Right kidney (tissue), 9 donors: ENCODE measurements at places on chromosomes 12 and 14.

- no peak for DNase-seq
These were observed 24.7 kb downstream of the HNRNPC start for GRCh38 chr14:21244544-21244943.

- DNase-seq, result no peak
These were observed 2.3 kb downstream of the LTBP2 start for GRCh38 chr14:74609721-74610120.

DNA sequence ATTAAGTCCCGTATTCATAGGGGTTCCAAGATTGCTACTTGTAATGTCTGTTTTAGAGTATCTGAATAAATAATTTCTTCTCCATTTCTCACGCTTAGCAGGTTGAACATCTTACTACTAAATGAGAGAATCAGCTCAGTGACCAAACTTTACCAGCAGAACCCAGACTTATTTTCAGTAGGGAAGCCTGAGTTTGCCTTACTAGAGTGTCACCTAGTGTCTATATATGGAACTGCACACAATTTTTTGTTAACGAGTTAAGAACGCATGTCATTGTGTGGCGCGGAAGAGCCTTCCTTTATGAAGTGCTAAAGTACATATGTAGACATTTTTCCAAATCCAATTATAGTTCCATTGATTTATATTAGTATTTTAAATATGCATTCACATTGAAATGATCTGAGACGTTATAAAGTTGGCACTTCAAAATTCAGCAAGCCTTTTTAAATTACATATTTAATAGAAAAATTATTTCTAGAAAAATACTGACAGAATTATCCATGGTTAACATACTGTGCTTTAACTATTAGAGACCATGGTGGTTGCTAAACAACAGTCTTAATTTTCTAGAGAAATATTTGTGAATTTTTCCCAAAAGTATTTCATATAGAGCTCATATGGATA, 88.3 kb downstream of the RPS29 start:
- DNase-seq, result no peak

DNA sequence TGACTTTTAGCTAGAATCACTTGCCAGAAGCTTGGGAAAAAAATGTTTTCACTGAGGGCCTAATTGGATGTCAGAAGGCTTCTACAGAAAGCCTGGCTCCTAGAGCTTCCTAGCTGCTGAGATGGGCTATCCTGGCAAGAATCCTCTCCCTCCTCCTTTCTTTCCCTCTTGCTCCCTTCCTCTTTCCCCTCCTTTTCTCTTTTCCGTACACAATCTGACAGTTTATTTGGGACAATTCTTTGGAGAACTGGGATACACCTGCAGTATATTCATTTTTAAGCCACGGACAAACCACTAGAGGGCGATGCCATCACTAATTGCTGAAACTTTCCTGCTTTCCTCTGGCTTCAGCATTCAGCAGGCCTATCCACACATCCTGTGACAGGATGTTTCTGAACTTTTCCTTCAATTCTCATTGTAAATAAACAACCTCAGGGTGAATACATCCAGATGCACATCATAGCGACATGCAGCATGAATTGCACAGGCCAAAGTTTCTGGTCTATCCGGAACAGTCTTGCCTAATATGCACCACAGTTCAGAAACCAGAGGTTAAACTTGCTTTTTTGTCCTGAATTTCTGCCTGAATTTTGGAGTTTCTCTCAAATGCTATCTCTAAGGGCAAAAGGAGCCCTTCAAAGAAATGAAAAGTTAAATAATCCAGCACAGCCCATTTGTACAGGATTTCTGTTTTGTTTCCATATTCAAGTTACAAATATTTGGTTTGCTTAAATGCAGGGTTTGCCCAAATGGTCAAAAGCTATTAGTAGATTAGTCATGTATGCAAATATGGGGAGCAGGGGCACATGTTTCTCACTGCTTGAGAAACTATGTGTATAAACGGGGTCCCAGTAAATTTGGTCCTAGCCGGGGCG, 142.8 kb downstream of the PAWR start:
- peak; percentile 49 for DNase-seq

GRCh38 chr14:69268223-69268622, 8.3 kb downstream of the GALNT16 start:
- DNase-seq, result no peak

DNA sequence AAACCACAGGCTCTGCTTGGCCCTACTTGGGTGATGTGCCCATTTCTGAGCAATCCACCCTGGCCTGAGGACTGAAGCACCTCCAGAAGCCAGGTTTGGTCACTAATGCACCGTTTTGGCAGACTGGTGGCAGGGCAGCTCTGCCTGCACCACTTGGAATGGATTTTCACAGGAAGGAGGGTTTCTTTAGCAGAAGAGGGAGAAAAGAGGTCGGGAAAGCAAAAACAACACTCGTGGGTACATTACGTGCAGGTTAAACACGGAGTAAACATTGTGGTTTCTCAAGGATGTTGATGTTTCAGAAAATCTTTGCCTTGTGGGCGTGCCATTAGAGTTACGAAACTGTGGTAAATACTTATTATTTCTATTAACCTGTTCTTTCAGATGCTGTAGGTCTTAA, 70.8 kb downstream of the KCNA5 start:
- no peak for DNase-seq

- no peak for DNase-seq
These were observed 447.9 kb upstream of the TMEM132C start for GRCh38 chr12:127819056-127819455.

GRCh38 chr14:78737601-78738000, 567.4 kb downstream of the NRXN3 start:
- DNase-seq, result no peak

- DNase-seq, result no peak
These were observed 50.4 kb upstream of the AMN start for GRCh38 chr14:102872020-102872419.

DNA sequence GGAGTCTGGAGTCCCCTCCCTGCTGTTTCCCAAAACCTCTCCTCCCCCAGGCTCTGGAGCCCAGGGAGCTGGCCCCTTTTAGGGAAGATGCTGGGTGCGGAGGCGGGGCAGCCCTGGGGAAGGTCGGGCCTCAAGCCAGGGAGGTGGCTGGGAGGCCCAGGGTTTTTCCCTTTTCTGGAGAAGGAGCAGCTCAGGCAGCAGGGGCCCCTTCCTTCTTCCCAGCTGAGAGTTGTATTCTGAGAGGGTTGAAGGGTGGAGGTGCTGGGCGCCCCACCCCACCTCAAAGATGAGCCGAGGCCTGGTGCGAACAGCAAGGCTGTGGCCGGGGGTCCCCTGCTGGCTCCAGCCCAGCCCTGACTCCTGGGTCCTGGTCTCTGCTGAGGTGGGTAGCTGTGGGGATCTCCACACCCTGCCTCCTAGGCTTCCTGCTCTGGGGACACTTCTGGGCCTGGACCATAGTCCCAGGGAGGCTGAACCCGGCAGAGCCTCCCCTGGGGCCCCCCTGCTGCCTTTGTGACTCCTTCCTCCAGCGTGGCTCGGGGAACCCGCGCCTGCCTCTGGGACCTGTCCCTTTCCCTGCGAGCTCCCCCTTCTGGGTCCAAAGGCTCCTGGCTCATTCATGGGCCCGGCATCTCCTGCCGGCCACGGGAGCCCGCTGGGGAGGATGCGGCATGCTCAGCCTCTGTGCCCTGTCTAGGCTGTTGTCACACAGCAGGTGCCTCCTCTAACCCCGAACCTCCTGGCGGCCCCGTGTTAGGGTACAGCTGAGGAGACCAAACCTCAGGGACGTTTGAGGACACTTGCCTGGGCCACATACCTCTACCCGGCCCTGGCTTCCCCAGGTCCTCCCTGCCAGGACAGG, 4.4 kb downstream of the TRMT61A start:
- no peak for DNase-seq

DNA sequence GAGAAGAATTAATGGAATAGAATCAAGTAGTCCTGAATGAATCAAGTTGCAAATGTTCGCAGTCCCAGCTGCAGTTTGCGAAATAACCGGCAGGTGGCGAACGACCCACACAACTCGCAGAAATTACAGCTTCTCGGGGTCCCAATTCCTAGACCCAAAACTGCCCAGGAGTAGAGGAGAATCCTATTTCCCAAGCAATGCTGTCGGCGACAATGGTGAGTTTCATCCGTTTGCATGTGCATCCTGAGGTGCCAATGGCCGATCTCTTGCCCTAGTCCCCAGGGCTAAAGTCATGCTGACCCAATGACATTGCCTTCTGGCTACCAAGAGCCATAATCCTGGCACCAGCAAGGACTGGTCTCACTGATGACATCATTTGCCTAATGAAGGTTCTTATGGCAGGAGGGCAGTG, 8.5 kb upstream of the ASCL1 start:
- DNase-seq, result no peak

GRCh38 chr14:56121816-56122215, 3.6 kb downstream of the PELI2 start:
- DNase-seq, result no peak

DNA sequence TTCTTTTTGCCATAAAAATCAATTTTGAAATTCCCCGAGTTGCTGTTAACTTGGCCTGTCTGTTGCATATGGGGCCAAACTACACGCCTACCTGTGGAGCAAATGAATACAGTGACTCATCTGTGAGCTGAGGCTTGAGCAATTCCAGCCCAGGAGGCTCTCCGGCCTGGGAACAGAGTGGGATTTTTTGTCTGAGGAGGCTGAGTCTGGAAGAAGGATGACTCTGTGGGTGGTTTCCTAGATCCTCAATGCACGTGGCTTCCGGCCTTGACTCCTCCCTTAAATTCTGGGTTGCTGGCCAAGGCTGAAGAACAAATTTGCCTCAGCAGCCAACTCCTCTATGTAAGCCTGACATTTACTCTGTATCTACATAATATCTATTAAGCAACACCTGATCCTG, 124.1 kb downstream of the SSPN start:
- no peak for DNase-seq
